CD4-positive, alpha-beta memory T cell (primary cell): ENCODE measurements at places on chromosomes 3 and 15.

- DNase-seq: no peak
Measured at GRCh38 chr3:30741889-30742288, 135.5 kb downstream of the TGFBR2 start.

DNA sequence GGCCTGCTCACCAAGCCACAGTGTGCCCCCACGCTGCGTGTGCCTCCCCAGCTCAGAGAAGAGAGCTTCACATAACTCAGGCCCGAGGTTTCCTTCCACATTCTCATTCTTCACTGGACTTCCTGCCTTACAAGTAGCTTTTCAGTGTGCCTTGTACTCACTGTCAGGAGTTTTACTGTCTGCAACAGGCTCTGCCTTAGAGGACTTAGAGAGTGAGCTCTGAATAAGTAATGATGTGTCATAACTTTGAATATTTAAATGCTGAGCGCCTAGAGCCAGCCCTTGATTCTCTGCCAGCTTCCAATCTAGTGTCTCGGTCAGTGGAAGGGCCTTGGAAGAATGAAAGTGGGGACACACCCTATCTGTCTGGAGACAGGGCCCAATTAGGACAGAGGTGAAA is 41.8 kb downstream of the ITGB5 start:
- no peak for DNase-seq

GRCh38 chr3:108528459-108529252 is 18.3 kb upstream of the MYH15 start:
- no peak for DNase-seq

- DNase-seq: no peak
Measured at GRCh38 chr3:70933105-70933810, 620.8 kb upstream of the MDFIC2 start.

DNA sequence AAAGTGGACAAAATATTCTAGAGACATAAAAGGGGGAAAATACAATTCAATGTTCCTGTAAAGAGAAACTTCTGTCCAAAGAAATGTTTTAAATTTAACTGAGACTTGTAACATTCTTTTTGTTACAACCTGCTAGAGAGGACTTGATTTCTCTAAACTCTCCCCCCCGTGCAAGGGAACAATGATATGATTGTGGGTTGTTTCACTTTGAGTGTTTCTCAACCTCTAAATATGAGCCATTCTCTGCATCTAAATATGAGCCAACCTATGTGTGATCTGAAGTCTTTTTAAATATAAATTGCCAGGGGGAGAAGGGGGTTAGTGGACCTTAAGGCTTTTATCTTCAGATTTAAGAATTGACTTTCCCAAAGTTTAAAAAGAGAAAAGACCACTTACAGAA is 14.6 kb downstream of the ZNF860 start:
- no peak for DNase-seq

DNA sequence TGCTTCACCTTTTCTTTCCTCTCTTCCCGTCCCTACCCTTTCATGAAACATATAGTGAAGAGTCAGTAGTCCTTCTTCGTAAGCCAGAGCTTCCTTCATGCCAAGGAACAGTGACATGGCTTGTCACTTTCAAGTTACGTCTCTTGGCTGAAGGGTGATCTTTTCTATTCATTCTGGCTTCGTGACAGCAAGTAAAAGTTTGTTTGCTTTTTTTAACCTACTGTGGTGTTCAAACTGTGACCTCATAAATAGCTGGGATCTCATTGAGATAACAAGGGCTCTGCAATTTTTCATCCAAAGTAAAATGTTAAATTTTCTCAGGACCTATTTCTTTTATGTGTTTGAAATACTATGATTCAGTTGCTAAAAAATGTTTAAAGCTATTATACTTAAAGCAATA is 10.5 kb downstream of the CDIN1 start:
- no peak for DNase-seq

DNA sequence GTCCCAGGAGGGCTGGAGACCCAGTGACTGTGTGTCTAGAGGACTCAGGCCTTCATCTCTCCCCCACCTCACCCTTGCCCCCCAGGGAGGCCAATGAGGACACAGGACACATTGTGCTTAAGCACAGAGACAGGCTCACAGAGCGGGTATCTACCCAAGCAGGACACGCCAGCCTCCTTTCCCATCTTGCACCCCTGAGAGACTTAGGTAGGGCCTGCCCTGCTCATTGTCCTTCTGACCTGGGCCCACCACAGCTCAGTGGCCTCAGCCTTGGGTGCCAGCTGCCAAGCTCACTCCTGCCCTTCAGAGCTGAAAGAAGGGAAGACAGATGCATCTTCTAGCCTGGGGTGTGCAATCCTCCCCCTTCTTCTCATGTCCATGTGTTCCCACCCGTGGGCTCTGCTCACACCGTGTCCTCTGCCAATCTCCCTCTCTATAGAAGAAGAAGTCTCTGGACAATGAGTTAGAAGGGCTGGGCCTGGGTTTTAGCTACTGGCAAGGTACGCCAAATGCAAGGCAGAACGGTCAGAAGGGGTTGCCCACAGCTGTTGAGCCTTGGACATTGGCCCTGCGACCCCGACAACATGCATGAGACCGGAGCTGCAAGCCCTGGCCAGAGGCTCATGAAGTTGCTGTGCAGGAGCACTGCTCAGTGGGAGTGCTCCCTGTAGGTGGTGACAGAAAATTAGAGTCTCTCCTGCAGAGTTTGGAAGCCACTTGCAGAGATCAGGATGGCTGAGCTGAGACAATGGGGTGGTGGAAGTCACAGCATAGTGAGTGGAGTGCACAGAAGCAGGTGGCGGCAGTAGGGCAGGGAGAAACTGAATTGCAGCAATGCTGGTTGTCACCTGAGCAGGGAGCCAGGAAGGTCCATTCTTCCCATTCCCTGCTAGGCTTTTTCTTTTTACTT is 32.8 kb downstream of the ACSBG1 start:
- DNase-seq: no peak

DNA sequence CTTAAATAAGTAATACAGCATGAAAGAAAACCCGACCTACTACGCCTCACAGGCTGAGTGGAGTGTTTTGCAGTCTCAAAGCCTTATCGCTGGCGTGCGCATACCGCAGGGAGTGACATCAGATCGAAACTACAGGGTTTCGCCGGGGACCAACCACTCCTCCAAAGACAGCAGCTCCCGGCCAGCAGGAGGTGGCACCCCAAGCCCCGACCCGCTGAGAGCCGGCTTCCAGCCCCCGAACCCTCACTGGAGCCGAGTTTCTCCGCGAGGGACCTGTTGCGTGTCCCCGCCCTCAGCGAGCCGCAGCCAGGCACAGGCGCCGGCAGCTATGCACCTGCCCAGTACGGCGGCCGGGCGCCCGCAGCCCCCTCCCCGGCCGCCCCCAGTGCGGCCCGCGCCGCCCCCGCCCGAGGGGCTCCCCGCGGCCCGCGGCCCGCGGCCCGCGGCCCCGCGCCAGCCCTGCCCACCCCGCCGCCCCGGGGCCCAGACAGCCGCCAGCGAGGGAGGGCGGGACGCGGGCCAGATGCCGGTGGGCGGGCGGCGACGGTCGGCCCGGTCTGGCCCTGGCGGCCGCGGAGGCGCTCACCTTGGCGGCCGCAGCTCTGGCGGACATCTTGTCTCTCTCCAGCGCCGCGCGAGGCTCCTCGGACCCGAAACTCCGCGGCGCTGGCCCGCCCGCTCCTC is 710 bp downstream of the TJP1 start:
- DNase-seq: no peak

DNA sequence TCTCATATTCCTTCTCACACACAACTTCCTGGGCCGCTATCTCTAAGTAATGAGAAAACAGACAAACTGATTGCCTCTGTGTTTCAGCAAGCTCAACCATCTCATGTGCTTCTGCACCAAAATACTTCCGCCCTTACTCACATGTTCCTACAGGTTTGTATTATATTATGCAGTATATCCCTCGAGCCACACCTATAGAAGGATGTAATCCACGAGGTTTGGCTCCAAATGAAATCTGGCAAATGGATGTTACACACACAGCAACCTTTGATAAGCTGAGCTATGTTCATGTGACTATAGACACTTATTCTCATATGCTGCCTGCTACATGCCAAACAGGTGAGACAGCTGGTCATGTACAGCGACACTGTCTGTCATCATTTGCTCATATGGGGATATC is 22.6 kb downstream of the CCRL2 start:
- no peak for DNase-seq

- DNase-seq: no peak
Measured at GRCh38 chr15:55649058-55649423, 60.9 kb upstream of the PYGO1 start.

- DNase-seq: no peak
Measured at GRCh38 chr15:89398896-89399237, 64.2 kb upstream of the POLG start.

GRCh38 chr3:159664006-159664405 is 324.6 kb upstream of the IL12A start:
- DNase-seq: no peak

- no peak for DNase-seq
Measured at GRCh38 chr3:192229866-192230265, 497.5 kb downstream of the FGF12 start.

DNA sequence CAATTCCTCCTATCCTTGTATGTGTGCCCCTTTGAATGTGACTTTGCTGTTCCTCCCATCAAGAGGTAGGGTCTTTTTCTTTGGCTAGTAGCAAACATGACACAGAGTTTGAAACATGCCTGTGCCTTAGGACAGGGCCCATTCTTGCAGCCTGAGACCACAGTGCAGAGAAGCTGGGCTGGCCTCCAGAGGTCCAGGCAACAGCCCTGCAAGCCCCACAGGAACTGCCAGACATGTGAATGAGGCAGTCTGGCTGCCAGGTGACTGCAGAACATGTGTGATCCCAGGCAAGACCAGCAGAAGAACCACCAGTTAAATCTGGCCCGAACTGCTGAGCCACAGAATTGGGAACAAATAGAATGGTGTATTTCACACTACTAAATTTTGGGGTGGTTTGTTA is 1.2 kb upstream of the HGD start:
- DNase-seq: no peak

- no peak for DNase-seq
Measured at GRCh38 chr3:99918715-99919114, 101.1 kb downstream of the CMSS1 start.

GRCh38 chr15:91572110-91572509 is 281.4 kb upstream of the SLCO3A1 start:
- DNase-seq: no peak

- DNase-seq: no peak
Measured at GRCh38 chr3:45988362-45988761, 7.3 kb downstream of the FYCO1 start.

DNA sequence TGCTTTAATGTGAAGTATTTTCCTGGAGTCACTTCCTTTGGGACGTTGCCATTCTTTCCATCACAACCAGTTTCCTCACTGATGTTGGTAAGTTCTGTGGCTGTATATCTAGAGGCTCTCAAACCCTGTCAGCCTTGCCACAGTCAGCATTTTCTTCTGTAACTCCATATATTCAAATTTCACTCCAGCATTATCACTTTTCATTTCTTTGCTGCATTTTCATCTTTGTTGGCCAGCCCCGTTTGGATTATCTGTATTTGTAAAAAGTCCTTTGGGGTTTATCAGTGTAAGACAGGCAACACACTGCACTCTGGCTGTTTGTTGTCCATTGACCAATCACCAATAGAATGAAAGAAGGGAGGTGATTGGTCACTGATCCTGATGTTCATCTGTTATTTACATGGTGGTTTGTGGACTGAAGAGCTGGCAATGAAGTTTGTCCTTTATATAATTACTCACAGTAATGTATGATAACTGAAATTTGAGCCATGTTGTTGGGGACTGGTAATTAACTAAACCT is 20.3 kb downstream of the GMPS start:
- no peak for DNase-seq

- no peak for DNase-seq
Measured at GRCh38 chr15:78444255-78444654, 6.2 kb downstream of the IREB2 start.

GRCh38 chr3:4751502-4752101 is 227.6 kb upstream of the BHLHE40 start:
- no peak for DNase-seq

DNA sequence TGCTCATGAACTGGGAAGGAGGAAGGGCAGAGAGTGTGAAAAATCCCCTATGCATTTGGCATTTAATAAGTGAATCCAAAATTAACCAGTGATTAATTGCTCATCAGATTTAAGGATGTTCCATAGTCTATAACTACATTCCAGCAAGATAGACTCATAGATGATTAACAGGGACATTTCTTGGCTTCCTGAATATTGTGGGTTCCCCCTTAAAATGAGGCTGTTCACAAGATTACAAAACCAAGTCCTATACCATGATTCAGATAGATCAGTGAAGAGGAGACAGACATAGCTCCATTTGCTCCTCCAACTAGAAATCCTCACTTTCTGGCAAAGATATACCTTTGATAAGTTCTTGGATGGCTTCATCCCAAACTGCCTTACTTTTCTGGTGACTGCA is 15.4 kb downstream of the RASGRP1 start:
- DNase-seq: no peak

GRCh38 chr3:170506556-170506955 is 79.3 kb downstream of the SLC7A14 start:
- DNase-seq: no peak

DNA sequence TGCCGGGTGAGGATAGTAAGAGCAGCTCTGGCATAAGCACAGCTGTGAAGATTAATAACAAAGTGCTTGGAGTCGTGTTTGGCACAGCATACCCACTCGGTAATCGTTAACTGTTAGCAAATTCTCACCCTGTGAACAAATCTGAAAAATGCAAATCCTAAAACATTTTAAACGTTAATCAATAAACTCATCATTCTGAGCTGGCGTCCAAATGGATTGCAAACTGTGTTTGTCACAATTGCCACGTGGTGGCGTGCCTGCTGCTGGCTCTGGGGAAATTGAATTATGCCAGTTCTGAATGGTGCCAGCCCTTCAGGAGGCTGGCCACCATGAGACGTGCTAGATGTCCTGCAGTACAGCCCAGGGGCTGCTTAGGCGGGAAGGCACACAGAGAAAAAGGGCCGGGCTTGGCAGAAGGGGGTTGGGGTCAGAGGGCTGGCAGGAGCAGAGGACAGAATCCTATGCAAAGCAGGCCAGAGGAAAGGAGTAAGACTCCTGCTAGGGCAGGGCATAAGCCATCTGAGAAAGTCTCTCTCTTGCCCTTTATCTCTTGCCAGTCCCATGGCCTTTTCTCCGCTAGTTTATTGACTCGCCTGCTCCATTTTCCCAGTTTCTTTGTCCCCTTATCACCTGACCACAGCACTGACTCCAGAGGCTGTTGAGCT is 22.1 kb upstream of the POLG start:
- no peak for DNase-seq

GRCh38 chr3:52023860-52024764 is 28.4 kb upstream of the RPL29 start:
- no peak for DNase-seq
